Foreskin keratinocyte (primary cell): ENCODE measurements at places on chromosomes 4 and X.

GRCh38 chr4:173521467-173522159, 8.4 kb downstream of the HAND2 start:
- no peak for DNase-seq

GRCh38 chr4:111330786-111331185, 707.9 kb upstream of the PITX2 start:
- DNase-seq: peak; percentile 73

DNA sequence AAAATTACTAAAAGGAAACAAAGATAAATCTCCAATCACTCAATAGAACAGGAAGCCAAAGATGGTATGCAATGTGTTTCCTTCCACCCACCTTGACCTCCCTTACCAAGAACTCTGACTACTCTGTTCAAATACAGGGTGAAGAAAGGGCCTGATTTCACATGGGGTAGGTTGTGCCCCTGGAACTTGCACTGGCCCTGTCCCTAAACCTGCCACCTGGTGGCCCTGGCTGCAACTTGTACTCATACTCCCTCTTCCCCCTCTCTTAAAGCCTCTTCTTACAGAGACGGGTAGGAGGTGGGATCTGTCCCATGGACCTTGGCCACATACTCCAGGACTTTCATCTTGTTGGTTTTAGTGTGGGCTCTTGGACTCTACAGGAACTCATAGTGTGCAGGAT, 17.3 kb upstream of the TMEM185A start:
- no peak for DNase-seq

DNA sequence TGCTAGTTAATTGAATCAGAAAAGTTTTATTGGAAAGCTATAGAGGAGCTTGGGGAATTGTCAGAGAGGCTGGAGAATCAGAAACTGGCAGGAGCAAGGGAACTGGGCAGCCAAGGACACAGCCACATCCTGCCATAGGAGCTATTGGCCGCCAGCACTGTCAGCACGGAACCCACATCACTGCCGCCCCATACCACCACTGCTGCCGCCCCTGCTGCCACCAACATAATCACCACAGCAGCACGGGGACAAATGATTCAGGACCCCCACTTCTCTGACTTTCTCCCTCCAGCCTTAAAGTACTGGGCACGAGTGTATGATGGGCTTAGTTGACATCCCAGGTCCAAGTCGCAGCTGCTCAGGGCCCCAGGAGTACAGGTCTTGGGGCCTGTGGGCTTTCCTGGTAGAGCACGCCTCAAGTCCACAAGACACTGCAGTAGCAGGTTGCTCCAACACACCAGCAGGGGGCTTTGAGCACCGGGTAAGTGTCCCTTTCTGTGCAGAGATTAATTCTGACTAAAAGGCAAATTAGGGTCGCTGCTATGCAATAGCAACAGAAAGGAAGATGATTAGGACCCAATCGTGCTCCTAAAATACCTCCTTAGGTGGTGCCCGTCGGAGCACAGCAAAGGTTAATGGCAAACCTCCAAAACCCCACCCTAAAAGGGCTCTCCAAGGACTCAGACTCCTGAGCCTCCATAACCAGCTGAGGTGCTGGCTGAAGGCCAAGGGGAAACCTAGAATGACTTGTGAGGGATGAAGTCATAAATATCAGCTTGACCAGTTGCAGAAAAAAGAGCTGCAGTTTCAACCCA, 6.9 kb downstream of the PJA1 start:
- peak; percentile 77 for DNase-seq

- no peak for DNase-seq
These were observed 338.8 kb downstream of the UNC5C start for GRCh38 chr4:95209927-95210326.

DNA sequence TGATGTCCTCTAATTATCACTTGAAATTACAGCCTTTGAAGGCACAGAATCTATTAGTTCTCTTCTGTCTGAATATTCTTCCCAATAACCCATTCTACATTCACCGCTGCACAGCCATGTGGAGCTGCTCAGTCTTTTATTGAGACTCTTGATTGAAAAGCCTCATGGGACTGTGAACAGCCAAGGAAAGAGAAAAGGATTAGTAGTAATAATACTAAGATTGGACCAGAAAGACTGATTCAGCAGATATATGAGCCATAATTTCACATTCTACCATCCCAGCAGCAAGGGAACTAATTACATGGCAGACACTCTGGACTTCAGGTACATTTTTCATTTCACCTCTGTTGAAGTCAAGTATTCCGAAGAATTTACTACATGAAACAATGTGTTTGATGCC, 2471.7 kb downstream of the ARAP2 start:
- DNase-seq: no peak
